ENCODE measurements at places on chromosomes 2 and 18.

DNA sequence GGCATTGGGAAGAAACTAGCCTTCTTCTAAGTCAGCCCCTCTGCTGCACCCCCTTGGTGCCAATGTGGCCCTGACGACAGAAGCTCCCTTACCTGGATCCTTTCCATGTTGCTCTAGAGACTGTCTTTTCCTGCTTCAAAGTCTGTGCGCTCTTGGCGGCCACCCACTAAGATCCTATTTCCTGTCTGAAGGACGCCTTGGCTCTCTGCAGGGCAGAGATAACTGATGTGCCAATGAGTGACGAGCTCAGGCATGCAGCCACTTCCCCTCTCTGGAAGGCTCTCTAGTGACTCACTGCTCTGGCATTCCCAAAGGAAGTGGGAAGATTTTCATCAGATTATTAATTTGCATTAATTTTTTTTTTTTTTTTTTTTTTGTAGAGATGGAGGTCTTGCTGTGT, 273.5 kb downstream of the CDH20 start:
- DNase-seq, result peak; percentile 23

GRCh38 chr2:160050147-160050546, 12.3 kb downstream of the PLA2R1 start:
- no peak for DNase-seq

GRCh38 chr18:13433125-13433524, 214.6 kb downstream of the LDLRAD4 start:
- DNase-seq, result no peak

DNA sequence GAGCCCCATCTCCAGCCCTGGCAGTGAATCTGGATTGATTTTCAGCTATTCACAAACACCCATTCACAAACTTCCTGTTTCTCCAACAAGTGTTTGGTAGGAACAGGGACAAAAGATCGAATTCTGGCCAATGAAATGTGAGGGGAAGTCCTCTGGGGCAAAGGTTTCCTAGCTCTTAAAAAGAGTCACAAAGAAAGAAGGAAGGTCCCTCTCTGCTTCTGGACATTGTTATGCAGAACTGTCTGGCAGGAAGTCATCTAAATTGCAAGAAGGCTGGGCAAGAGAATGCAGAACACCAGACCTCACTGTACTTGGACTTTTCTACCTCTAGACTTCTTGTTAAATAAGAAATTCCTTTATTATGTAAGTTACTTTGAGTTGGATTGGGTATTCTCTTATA, 137.3 kb downstream of the CCDC148 start:
- no peak for DNase-seq

GRCh38 chr18:43484710-43485109, 207.4 kb upstream of the SYT4 start:
- peak; percentile 1 for DNase-seq

- no peak for DNase-seq
These were observed 84.4 kb upstream of the SIX2 start for GRCh38 chr2:45093663-45094062.
